ENCODE measurements at places on chromosomes 5 and 9. TPM values are rescaled to one million over a fixed set of nuclear protein-coding genes. Genes with fewer than 3 reads are reported as not detected.

The GPR107 gene
- 9.5 TPM for polyA plus RNA-seq

The TLN1 gene
- 21.4 TPM for polyA plus RNA-seq

The NMUR2 gene
- polyA plus RNA-seq, result not detected

The KIF3A gene
- 7.4 TPM for polyA plus RNA-seq

The GABRA1 gene
- not detected for polyA plus RNA-seq

The ANKRD20A1 gene
- polyA plus RNA-seq, result 1.9 TPM

The FGF1 gene
- polyA plus RNA-seq, result not detected

The CYSRT1 gene
- polyA plus RNA-seq, result not detected

The RAD23B gene
- 31.7 TPM for polyA plus RNA-seq

DNA sequence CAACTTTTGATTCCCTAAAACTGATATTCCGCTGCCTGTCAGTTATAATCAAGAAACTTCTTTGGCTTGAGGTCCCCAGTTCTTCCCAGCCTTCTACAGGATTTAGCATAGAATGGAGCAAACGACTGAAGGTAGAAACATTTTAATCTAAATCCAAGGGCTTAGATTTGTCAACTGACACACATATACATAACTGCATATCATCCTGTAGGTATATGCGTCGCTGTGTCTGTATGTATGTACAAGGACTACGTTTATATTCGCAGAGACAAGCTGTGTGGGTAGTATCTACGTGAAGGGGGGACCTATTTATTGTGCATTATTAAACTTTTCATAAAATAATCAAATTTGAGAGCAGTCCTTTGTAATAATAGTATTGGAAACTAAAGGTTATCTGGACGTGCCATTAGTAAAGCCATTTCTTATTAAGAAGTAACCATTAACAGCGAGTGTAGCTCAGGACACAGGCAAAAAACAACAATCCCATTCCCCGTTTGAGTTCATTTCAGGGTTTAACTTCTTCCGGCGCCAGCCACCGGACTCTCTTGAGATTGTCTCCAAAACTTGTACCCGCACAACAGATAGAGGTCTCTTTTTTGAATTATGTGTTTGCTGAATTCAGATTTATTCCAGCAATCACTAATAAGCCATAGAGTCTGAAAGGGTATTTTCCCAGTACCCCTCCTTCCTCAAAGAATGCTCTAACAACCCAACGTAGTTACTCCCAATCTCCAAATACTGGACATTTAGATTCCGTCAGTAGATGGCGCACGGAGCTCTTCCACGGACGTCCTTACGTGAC is 2.1 kb upstream of the MLLT3 start:
- H3K27me3 ChIP-seq, result peaks cover 22% of the 10 kb centered on the region
- H3K27ac ChIP-seq, result peak overlapping the region; percentile 94
- DNase-seq, result peak; percentile 50
- H3K4me3 ChIP-seq, result peak overlapping the region; percentile 98

DNA sequence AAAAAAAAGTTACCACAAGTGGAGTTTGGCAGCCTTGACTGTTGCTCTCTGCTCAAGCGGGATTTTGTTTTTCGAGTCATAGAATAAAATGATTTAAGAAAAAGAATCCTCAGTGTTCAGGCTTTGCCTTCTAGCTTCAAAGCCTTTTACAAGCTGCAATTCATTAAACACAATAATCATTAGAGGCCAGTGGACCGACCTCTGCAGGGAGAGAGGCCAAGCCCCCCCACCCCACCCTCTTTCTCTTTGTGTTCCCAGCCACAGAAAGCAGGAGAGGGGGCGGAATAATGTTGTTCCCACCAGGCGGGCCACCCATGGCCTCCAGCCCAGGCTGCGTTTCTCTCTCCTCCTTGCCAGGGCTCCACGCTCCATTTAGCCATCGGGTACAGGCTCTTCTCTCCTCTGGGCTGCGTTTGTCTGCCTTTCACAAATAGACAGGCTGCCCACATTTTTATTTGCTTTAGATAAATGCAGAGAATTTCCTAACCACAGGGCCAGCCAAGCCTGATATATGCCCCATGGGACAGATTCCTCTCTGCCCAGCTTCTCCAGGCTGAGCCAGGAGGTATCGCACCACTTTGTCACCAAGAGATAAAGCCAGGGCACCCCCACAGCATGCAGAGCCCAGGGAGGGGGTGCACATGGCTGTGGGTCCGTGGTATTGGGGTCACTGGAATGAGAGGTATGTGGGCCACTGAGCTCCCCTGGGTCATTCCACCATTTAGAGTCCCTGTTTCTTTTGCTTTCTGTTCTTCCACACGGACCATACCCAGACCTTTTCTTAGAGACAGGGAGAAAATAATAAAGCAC is 318.8 kb downstream of the PIK3R1 start:
- no peaks in the 10 kb centered on the region for H3K36me3 ChIP-seq
- H3K4me3 ChIP-seq, result no peak overlapping the region
- H3K4me1 ChIP-seq, result no peaks in the 10 kb centered on the region
- H3K27me3 ChIP-seq, result peaks cover 11% of the 10 kb centered on the region
- H3K27ac ChIP-seq, result no peak overlapping the region
- no peak for DNase-seq

- H3K27ac ChIP-seq, result no peak overlapping the region
- H3K4me3 ChIP-seq, result no peak overlapping the region
- no peak for DNase-seq
- H3K4me1 ChIP-seq, result peaks cover 7% of the 10 kb centered on the region
- peaks cover 9% of the 10 kb centered on the region for H3K36me3 ChIP-seq
These were observed 26.0 kb downstream of the ARRDC3 start for GRCh38 chr5:91357012-91357634.

DNA sequence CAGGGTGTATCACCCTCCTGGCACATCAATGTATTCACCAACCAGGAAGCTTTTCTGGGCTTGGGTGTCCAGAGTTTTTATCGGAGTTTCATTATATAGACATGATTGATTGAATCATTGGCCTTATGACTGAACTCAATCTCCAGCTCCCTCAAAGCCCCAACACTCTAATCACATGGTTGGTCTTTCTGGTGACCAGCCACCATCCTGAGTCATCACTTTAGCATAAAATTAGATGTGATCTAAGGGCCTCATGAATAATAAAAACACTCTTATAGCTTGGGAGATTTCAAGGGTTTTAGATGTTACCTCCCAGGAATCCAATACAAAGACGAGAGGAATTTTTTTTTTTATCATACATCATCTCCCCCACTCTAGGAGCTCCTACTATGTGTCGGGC is 7.7 kb upstream of the PBX3 start:
- no peak overlapping the region for H3K27ac ChIP-seq
- no peak for DNase-seq
- H3K36me3 ChIP-seq, result no peaks in the 10 kb centered on the region
- H3K4me1 ChIP-seq, result no peaks in the 10 kb centered on the region

DNA sequence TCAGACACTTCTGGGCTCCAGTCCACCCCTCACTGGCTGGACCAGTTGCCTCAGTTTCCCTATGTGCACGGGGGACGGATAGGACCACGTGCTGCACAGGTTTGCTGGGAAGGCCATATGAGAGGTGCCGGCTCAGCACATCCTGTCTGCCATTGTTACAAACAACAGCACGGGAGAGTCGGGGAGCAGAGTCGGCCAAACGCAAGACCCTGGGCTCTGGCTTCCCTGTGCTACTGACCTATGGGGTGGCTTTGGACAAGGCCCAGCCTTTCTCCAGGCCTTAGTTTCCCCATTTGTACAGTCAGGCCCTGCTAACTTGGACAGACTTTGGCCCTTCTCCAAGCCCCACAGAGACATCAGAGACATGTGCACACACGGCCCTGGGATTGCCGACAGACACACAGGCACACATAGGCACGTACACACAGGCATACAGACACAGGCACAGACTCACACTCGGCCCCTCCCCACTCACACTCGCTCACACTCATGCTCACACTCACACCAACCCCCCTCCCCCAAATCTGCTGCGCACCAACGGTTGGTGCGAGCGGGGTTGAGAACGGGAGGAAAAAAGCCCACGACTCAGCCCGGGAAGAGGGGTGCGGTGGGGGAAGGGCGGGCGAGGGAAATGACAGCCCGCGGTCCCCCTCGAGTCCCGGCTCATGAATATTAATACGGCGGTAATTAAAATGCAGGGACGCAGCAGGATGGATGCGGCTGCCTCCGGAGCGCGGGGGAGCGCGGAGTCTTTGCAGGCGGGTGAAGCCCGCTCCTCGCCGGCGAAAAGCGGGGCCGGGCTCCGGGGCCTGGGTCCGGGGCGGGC is 133.0 kb downstream of the C9orf50 start:
- H3K4me3 ChIP-seq, result peak overlapping the region; percentile 81
- H3K27ac ChIP-seq, result peak overlapping the region; percentile 98
- no peaks in the 10 kb centered on the region for H3K36me3 ChIP-seq
- no peak for DNase-seq

GRCh38 chr5:78586251-78586650 is 62.3 kb downstream of the LHFPL2 start:
- H3K4me1 ChIP-seq, result no peaks in the 10 kb centered on the region
- no peak overlapping the region for H3K4me3 ChIP-seq
- no peaks in the 10 kb centered on the region for H3K36me3 ChIP-seq
- no peak for DNase-seq
- H3K27ac ChIP-seq, result no peak overlapping the region

DNA sequence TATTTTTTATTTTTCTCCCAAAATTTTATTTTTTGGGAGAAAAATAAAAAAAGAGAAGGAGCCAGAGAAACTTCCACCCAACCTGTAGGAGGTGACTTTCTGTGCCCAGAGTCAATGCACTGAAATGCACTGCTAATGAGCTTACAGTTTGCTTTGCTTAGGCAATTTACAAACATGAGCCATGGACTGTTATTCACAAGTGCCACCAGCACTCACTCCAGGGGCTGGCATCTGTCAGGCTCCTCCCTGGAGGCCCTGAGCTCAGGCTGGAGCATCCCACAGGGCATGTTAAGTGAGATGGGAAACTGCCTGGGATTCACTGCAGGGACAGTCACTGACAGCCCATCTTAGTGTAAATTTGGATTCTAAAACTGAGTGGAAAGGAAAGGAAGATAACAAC is 74.9 kb downstream of the FANCC start:
- no peaks in the 10 kb centered on the region for H3K4me1 ChIP-seq
- no peaks in the 10 kb centered on the region for H3K27me3 ChIP-seq
- no peak for DNase-seq

- H3K4me1 ChIP-seq, result peaks cover 38% of the 10 kb centered on the region
- H3K27me3 ChIP-seq, result no peaks in the 10 kb centered on the region
- DNase-seq, result no peak
- peaks cover 8% of the 10 kb centered on the region for H3K36me3 ChIP-seq
- H3K27ac ChIP-seq, result peak overlapping the region; percentile 30
These were observed 395.4 kb downstream of the KDM4C start for GRCh38 chr9:7153134-7153533.

DNA sequence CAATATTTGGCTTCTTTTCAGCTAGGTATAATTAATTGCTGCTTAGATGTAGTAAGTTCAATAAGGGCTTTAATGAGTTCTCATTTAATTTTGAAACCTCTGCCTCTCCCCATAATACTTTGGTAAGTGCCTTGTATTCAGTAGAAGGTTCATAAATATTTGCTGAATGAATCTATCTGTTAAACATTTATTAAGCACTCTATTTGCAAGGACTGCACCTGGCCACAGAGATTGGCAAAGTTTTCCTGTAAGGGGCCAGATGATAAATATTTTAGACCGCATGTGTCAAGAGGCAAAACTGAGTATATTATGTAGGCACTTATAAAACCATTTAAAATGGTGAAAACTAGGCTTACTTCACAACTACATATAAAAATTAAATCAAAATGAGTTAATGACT is 19.0 kb upstream of the GNA14 start:
- no peaks in the 10 kb centered on the region for H3K27me3 ChIP-seq
- no peaks in the 10 kb centered on the region for H3K4me1 ChIP-seq
- no peak for DNase-seq
- H3K36me3 ChIP-seq, result no peaks in the 10 kb centered on the region
- no peak overlapping the region for H3K27ac ChIP-seq
- no peak overlapping the region for H3K4me3 ChIP-seq

DNA sequence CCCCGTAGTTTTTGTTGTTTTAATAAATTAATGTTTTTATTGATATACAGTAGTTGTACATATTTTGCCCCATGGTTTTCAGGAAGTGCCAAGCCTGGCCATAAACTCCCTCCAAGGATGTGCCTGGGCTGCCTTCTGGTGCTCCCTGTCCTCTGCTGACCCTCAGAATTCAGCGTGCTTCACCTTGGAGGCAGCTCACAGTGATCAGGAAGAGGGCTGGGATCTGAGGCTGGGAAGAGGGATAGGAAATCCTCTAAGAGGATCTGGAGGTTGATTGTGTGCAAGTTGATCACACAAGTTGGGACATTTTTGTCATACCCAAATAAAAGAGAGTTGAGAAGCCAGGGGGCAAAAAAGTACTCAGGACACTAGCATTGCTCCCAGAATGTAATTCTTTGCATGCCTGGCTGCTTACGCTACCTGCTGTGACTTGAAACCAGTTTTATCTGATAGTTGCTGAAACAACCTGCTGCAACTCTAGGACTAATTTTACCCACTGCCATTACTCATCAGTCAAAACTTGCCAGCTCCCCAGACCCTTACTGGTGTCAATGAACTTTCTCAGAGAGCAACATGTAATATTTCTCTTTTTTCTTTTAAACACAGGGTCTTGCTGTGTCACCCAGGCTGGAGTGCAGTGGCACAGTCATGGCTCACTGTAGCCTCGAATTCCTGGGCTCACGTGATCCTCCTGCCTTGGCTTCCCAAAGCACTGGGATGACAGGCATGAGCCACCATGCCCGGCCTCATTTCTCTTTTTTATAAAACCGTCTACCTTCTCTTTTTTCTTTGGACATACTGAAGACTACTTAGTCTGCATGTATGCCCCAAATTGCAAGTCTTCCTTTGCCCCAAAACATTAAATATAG is 29.0 kb downstream of the PDE6A start:
- H3K27ac ChIP-seq, result no peak overlapping the region
- DNase-seq, result no peak
- H3K27me3 ChIP-seq, result no peaks in the 10 kb centered on the region
- no peak overlapping the region for H3K4me3 ChIP-seq
- no peaks in the 10 kb centered on the region for H3K36me3 ChIP-seq
- no peaks in the 10 kb centered on the region for H3K4me1 ChIP-seq

DNA sequence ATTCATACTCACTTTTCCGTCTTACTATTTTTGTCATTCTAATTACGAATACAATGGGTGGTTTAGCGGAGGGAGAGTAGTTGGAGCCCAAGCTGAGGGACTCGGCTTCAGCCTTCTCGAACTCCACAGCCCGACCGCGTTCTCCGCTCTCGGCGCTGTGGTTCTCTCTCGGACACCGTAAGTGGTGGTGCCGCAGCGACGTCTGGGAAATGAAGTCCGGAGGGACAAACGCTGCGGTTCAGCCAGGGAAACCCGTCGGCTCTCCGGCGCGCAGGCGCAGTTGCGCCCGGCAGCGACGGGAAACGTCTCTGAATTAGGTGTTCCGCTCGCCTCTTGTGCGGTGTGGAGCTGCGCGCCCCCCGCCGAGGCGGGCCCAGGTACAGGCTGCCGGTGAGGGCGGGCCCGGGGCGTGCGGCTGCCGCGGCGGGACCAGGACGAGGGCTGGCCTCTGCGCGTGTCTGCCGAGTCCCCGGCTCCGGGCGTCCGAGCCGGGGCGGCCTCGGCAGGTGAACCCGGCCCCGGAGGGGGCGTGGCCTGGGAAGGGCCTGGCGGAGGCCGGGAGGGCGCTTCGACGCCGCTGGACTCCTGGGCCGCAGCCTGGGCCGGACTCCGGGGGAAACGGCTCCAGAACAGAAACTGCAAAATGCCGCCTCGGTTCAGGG is at the start of gene ZNF879:
Gene ZNF879 (plus strand): TSS at position 277 of the 662 bp plus-strand sequence. CDS start 1,201 bp downstream, outside the sequence.
- peak within 1 kb of the TSS; percentile 93 for H3K27ac ChIP-seq
- peak within 1 kb of the TSS; percentile 97 for H3K4me3 ChIP-seq
- DNase-seq, result peak; percentile 92
- peaks cover 19% of the 10 kb centered on the region for H3K4me1 ChIP-seq

- DNase-seq, result no peak
- no peak overlapping the region for H3K4me3 ChIP-seq
- H3K27me3 ChIP-seq, result peaks cover 2% of the 10 kb centered on the region
- no peak overlapping the region for H3K27ac ChIP-seq
- no peaks in the 10 kb centered on the region for H3K36me3 ChIP-seq
These were observed 59.9 kb upstream of the CER1 start for GRCh38 chr9:14782286-14783051.
